ENCODE measurements at places on chromosomes 3 and 15. TPM values are rescaled to one million over a fixed set of nuclear protein-coding genes. Genes with fewer than 3 reads are reported as not detected.

Gene MORC1
- polyA plus RNA-seq = 0.45 TPM

DNA sequence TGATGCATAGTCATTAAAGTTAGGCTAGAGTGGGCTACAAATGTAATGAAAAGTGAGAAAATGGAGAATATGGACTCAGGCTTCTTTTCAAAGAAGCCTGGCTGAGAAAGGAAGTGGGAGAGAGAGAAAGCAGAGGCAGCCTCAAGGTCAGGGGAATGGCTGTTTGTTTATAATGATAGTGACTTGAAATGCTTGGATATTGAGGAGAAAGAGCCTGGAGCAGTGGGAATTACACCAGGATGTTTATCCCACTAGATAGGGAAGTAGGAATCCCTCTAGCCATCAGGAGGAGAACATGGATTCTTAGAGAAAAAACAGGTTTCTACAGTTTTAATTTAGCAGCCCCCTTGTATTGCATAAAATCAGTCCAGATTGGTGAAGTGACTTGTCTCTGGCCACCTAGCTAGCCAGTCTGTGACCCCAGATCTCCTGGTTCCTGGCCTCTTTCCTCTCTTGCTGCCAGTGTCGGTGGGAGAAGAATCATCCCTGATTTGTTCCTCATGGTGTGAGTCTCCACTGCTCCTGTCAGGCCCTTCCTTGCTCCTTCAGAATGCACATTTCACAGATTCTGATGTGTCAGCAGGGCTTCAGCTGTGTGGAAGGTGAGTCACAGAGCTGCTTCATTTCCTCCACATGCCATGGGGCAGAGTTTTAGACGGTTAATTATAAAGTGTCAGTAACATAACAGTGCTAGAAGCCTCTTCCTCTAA, 32.9 kb downstream of the SEMA6D start:
- DNase-seq = no peak

GRCh38 chr3:46200211-46200610, 7.9 kb downstream of the CCR1 start:
- DNase-seq = no peak

Gene COLQ
- 4.0 TPM for polyA plus RNA-seq

- no peak for DNase-seq
Measured at GRCh38 chr3:187960820-187961219, 193.1 kb upstream of the LPP start.

GRCh38 chr3:143135150-143135549, 15.6 kb downstream of the CHST2 start:
- DNase-seq = no peak

Gene GOLGA8G
- polyA plus RNA-seq = 0.04 TPM

Gene MCTP2
- polyA plus RNA-seq = 20.2 TPM

Gene DUOX2
- polyA plus RNA-seq = 0.07 TPM

GRCh38 chr3:52149021-52149420, 5.2 kb downstream of the POC1A start:
- DNase-seq = no peak
